ENCODE measurements at places on chromosomes 2 and 18. TPM values are rescaled to one million over a fixed set of nuclear protein-coding genes. Genes with fewer than 3 reads are reported as not detected.
A peak's percentile ranks its signal among the peaks of the same experiment; 100 is the strongest.

DNA sequence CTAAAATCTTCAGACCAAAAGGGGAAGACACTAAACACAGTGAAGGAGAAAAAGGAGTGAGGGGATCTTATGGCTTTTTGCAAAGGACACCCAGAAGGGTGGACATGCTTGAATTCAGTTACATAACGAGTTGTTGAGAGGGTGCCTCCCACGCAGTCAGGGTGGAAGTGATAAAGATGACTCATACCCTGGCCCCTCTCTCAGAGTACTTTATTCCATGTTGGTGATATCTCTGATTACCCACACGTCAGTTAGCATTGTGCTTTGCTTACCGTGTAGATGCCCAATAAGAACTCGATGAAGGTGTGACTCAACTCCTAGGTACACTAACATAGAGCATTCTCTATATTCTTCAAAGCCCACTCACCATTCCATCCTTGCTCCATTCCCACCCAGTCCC, 44.4 kb downstream of the EN1 start:
- H3K4me1 ChIP-seq = no peaks in the 10 kb centered on the region
- no peaks in the 10 kb centered on the region for H3K36me3 ChIP-seq
- no peak overlapping the region for H3K27ac ChIP-seq
- no peak for DNase-seq
- H3K27me3 ChIP-seq = no peaks in the 10 kb centered on the region
- no peak overlapping the region for H3K4me3 ChIP-seq

DNA sequence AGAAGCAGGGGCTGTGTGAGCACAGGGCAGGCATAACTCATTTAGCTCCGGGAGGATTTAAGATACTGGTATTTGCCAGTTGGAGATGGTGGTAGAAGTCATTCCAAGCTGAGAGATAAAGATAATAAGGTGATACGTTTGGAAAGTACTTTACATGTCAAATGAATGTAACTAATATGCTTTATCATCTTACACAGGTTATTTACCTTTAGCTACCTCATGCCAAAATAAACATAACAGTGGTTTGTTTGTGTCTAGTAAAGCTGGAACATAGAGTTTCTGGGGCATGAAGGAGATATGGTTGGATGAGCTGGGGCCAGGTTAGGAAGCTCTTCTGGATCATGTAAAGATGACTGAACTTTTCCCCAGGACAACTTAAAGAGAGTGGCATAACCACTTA, 126.9 kb upstream of the PIK3C3 start:
- no peak overlapping the region for H3K4me3 ChIP-seq
- no peak overlapping the region for H3K27ac ChIP-seq
- no peaks in the 10 kb centered on the region for H3K4me1 ChIP-seq
- no peaks in the 10 kb centered on the region for H3K27me3 ChIP-seq
- no peak for DNase-seq
- H3K36me3 ChIP-seq = no peaks in the 10 kb centered on the region

- H3K4me3 ChIP-seq = no peak overlapping the region
- peaks cover 4% of the 10 kb centered on the region for H3K36me3 ChIP-seq
- no peaks in the 10 kb centered on the region for H3K27me3 ChIP-seq
- H3K4me1 ChIP-seq = no peaks in the 10 kb centered on the region
Measured at GRCh38 chr2:99810225-99810624, 320.4 kb upstream of the REV1 start.

DNA sequence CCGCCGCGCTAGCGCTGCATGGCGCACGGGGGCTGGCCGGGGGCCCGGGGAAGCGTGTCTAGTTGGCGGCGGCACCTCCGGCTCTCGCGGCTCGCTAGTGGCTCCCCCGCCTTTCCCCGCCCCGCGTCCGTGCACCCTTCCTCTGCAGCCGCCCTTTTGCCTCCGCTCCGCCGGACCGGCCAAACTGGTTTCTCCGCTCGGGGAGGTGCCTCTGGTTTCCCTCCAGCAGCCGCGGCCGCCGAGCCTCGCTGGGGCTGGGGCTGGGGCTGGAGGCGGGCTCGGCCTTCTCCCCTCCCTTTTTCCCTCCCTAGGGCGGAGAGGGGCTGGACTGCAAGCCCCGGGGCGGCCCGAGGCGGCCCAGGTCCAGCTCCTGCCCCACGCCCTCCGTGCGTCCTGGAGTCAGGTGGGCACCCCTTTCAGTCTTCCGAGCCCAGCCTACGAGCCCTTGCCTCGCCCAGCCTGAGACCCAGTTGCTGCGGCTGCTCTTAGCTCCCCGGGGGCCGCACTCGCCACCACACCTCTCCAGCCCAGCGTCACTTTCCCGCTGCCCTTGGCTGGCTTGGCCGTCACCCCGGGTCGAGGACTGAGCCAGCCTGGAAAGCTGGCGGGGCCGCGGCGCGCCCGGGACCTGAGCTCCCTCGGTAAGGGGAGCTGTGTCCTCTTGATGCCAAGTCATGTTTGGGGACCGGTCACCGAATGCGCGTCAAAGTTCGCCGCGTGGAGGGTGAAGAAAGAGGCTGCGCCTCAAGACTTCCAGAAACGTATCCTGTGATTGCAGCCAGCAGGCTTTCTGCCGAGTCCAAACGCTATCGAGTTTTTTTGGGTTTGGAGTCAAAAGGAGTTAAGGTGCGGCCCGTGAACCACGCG, at the start of gene ATP8B1:
TSS of gene ATP8B1 (minus strand) at position 213 of the 867 bp plus-strand sequence. CDS start 71,508 bp downstream, outside the sequence.
- H3K4me3 ChIP-seq = peak within 1 kb of the TSS; percentile 30
- DNase-seq = peak; percentile 40
- no peak within 1 kb of the TSS for H3K27ac ChIP-seq

DNA sequence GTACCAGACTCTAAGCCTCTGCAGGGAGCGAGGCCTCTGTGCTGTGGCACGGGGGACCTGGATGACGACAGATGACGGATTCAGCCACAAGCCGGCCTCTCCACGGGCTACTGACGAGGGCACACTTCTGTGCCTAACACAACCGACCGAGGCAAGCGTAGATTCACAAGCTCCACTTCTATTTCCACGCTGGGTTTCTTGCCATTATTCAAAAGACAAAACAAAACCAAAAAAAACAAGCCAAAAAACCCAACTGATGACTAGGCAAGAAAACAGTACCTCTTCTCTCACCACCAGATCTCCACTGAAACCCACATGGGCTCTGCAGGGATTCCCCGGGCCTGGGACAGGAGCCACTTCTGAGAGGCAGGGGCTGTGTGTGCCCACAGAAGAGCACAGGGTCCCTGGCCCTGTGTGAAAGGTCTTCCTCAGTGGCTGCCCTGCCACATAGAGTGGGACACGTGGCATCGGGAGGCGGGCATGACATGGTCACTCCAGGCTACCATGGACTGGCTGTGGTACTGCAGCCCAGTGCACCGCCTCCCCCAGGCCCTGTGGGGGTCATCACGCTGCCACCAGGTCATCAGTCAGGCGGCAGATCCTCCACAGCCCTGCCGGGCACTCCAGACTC, 254.7 kb downstream of the HDAC4 start:
- H3K27me3 ChIP-seq = no peaks in the 10 kb centered on the region
- no peak overlapping the region for H3K27ac ChIP-seq
- DNase-seq = no peak
- H3K4me1 ChIP-seq = peaks cover 3% of the 10 kb centered on the region
- H3K36me3 ChIP-seq = no peaks in the 10 kb centered on the region

GRCh38 chr2:239238839-239239606, 161.8 kb downstream of the HDAC4 start:
- peaks cover 8% of the 10 kb centered on the region for H3K4me1 ChIP-seq
- no peaks in the 10 kb centered on the region for H3K27me3 ChIP-seq
- no peak for DNase-seq

- H3K4me3 ChIP-seq = no peak overlapping the region
- H3K4me1 ChIP-seq = peaks cover 20% of the 10 kb centered on the region
- H3K27ac ChIP-seq = no peak overlapping the region
- no peaks in the 10 kb centered on the region for H3K27me3 ChIP-seq
- no peak for DNase-seq
- no peaks in the 10 kb centered on the region for H3K36me3 ChIP-seq
Measured at GRCh38 chr2:187171318-187171717, 276.7 kb downstream of the CALCRL start.

DNA sequence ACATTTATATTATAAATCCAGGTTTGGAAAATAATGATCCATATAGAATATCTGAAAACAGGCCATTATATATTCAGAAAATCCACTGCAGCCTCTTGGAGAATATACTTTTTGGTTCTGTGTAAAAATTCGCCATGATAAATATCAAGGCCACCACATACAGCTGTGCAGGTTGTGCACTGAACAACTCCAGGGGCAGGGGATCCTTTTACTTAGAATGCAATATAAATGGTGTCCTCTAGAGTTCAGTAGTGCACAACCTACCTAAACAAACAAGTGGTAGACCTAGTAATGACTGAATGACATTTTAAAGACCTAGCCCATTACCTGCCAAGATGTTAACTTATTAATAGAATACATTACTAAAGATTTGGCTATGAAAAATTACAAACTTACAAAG, 22.4 kb downstream of the MOGAT1 start:
- H3K36me3 ChIP-seq = no peaks in the 10 kb centered on the region
- no peak overlapping the region for H3K4me3 ChIP-seq
- H3K27ac ChIP-seq = no peak overlapping the region
- no peaks in the 10 kb centered on the region for H3K27me3 ChIP-seq
- no peak for DNase-seq
- H3K4me1 ChIP-seq = peaks cover 4% of the 10 kb centered on the region

DNA sequence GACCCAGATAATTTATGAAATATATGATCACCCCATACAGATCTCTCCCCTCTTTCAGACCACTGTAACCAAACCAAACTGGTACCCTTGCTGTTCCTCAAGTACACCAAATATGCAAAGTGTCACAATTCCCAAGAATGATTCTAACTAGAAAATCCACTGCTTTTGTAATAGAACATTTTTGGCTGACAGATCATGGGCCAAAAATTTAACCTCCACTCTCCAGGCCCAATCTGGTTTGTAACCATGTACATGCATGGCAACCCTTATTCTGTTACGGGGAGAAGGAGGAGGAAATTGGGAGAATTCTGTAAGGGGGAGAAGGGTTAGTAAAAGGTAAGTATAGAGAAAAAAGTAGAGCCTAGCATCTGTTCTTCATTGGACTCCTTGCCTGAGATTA, 62.0 kb downstream of the IKZF2 start:
- H3K36me3 ChIP-seq = no peaks in the 10 kb centered on the region
- H3K4me1 ChIP-seq = no peaks in the 10 kb centered on the region
- no peak overlapping the region for H3K4me3 ChIP-seq
- DNase-seq = no peak

DNA sequence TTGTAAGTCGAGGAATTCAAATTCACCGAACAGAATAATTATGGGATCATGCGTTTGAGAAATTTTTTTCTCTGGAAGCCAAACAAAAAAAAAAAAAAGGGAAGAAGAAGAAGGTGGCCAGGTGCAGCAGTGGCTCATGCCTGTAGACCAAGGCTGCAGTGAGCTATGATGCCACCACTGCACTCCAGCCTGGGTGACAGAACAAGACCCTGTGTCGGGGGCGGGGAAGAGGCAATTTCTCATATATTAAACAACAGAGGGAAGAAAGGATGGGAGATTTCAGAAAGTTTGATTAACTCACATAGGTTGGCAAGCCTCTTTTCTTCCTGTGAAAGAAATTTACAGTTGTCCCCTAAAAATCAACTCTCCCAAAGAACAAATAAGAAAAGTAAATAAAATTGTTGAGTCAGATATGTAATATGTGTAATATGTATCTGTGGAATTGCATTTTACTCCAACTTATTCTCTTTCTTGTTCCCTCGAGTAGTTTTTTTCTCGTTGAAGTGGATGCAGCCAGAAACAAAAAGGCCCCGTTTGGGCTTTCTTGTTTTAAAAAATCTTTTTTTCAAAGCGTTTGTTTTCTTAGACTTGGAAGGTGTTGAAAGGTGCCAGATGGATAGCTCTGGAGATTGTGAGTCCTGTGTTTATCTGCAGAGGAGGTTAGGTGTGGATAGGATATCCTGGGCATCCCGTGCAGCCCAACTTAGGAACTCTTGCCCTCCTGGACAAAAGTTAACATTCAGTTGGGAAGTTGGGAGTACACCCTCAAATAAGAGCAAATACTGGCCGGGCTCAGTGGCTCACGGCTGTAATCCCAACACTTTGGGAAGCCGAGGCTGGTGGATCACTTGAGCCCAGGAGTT, 25.4 kb upstream of the FMNL2 start:
- no peaks in the 10 kb centered on the region for H3K27me3 ChIP-seq

GRCh38 chr2:37090019-37090477, 5.7 kb downstream of the GPATCH11 start:
- no peaks in the 10 kb centered on the region for H3K27me3 ChIP-seq
- peak; percentile 80 for DNase-seq
- peaks cover 32% of the 10 kb centered on the region for H3K36me3 ChIP-seq

- H3K27ac ChIP-seq = no peak overlapping the region
- H3K4me1 ChIP-seq = no peaks in the 10 kb centered on the region
- H3K4me3 ChIP-seq = no peak overlapping the region
- H3K27me3 ChIP-seq = no peaks in the 10 kb centered on the region
- DNase-seq = no peak
Measured at GRCh38 chr2:43333656-43334144, 107.3 kb upstream of the ZFP36L2 start.

GRCh38 chr2:164515030-164515429, 106.3 kb downstream of the GRB14 start:
- no peak overlapping the region for H3K4me3 ChIP-seq
- no peaks in the 10 kb centered on the region for H3K27me3 ChIP-seq
- no peaks in the 10 kb centered on the region for H3K4me1 ChIP-seq
- no peak for DNase-seq
- H3K27ac ChIP-seq = no peak overlapping the region

GRCh38 chr2:5546181-5546580, 146.0 kb upstream of the SOX11 start:
- H3K36me3 ChIP-seq = no peaks in the 10 kb centered on the region
- no peak for DNase-seq
- no peak overlapping the region for H3K4me3 ChIP-seq
- H3K4me1 ChIP-seq = no peaks in the 10 kb centered on the region
- no peaks in the 10 kb centered on the region for H3K27me3 ChIP-seq

FAM228A gene
- 0.27 TPM for total RNA-seq

RBM44 gene
- total RNA-seq = 1.2 TPM

ATG9A gene
- total RNA-seq = 65.5 TPM

VSNL1 gene
- total RNA-seq = not detected

All from B cell (primary cell).